ENCODE measurements at places on chromosomes 12 and 14. TPM values are rescaled to one million over a fixed set of nuclear protein-coding genes. Genes with fewer than 3 reads are reported as not detected.
A peak's percentile ranks its signal among the peaks of the same experiment; 100 is the strongest.

DNA sequence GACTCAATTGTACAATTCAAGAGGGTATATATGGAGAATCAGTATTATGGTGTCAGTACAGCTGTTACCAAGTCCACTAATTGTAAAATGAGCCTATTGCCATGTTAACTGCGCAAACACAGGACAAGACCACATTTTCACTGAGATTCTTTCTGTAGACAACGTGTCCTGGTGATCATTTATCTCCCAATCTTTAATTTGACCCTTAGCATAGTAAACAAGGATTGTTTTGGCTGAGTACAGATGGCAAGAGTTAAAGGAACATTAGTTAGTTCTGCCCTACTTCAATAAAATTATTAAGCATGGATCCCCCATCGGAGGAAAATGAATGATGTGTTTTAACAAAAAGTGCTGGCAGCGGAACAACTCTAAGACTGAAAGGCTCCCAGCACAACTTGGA is 36.1 kb downstream of the SLC15A5 start:
- no peak for DNase-seq
- H3K27me3 ChIP-seq: no peaks in the 10 kb centered on the region
- H3K4me3 ChIP-seq: no peak overlapping the region
- no peak overlapping the region for H3K27ac ChIP-seq
- H3K36me3 ChIP-seq: no peaks in the 10 kb centered on the region
- no peaks in the 10 kb centered on the region for H3K4me1 ChIP-seq

DNA sequence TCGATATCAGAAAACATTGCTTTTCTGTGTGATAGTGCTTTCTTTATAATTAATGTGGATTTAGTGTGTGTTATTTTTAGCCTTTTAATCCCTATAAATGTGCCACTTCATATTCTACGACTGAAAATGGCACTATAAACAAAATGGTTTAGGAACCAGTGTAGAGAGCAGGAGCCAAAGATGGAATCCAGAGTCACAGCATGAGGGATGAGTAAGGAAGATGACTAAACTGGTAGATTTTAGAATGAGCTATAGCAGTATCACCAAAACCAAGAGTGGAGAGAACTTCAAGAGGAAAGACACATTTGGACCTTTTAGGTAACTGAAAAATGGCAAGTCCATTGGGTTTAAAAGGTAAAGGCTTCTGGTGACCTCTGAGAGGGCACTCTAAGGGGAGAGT is 887.2 kb downstream of the NRXN3 start:
- H3K27me3 ChIP-seq: no peaks in the 10 kb centered on the region
- no peak for DNase-seq
- no peaks in the 10 kb centered on the region for H3K36me3 ChIP-seq
- no peak overlapping the region for H3K27ac ChIP-seq

GRCh38 chr12:41365653-41366171 is 177.6 kb downstream of the PDZRN4 start:
- no peak overlapping the region for H3K27ac ChIP-seq
- no peak for DNase-seq
- no peaks in the 10 kb centered on the region for H3K36me3 ChIP-seq
- no peaks in the 10 kb centered on the region for H3K4me1 ChIP-seq
- no peak overlapping the region for H3K4me3 ChIP-seq

- H3K27me3 ChIP-seq: no peaks in the 10 kb centered on the region
- no peak overlapping the region for H3K27ac ChIP-seq
- no peaks in the 10 kb centered on the region for H3K4me1 ChIP-seq
Measured at GRCh38 chr12:82515652-82516051, 157.3 kb downstream of the METTL25 start.

DNA sequence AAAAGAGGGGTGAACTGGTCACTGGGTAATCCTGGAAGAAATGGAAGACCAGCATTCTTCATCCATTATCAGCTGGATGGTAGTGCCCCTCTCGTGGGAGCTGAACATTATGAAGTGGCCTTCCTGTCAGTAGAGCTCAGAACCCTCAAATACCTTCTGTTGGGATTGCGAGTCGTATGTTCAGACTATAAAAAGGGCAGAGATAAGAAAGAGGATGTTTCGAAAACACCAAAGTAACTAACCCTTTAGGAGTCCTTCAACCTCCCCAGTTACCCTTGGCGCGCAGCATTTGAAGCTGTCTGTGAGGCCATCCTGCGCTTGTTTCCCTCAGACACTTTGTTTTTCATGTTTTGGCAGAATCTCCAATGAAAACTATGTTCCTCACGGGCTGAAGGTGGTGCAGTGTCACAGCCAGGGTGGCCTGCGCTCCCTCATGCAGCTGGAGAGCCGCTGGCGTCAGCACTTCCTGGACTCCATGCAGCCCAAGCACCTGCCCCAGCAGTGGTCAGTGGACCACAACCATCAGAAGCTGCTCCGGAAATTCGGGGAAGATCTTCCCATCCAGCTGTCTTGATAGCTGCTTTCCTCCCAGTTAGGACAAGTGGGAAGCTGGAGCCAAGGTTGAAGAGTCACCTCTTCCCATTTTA is 19.3 kb upstream of the GALNT16 start:
- no peak for DNase-seq
- no peaks in the 10 kb centered on the region for H3K36me3 ChIP-seq
- H3K27ac ChIP-seq: no peak overlapping the region
- H3K4me3 ChIP-seq: no peak overlapping the region
- peaks cover 6% of the 10 kb centered on the region for H3K4me1 ChIP-seq
- no peaks in the 10 kb centered on the region for H3K27me3 ChIP-seq

GRCh38 chr12:97471194-97471593 is 8.6 kb downstream of the RMST start:
- H3K4me1 ChIP-seq: no peaks in the 10 kb centered on the region
- no peak overlapping the region for H3K4me3 ChIP-seq
- H3K27ac ChIP-seq: no peak overlapping the region
- H3K27me3 ChIP-seq: peaks cover 5% of the 10 kb centered on the region
- H3K36me3 ChIP-seq: no peaks in the 10 kb centered on the region

DNA sequence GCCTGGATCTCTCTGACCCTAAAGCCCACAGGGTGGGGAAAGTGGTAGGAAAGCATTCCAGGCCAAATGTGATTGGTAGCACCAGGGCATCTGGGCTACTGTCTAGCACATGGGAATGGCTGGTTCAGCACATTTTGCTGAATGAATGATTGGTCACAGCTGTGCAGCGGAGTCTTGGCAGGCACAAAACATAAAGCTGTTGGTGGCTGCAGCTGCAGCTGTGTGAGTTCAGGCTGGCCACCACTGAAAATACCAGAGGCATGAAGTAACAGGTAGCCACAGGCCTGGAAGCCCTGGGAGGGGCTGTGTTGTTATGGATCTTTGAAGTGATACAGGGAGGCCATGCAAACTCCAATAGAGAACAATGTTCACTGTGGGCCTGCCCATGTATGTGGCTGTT is 72.7 kb downstream of the MYRFL start:
- H3K27me3 ChIP-seq: no peaks in the 10 kb centered on the region
- no peak overlapping the region for H3K4me3 ChIP-seq
- H3K4me1 ChIP-seq: peaks cover 6% of the 10 kb centered on the region
- no peak overlapping the region for H3K27ac ChIP-seq
- no peaks in the 10 kb centered on the region for H3K36me3 ChIP-seq

DNA sequence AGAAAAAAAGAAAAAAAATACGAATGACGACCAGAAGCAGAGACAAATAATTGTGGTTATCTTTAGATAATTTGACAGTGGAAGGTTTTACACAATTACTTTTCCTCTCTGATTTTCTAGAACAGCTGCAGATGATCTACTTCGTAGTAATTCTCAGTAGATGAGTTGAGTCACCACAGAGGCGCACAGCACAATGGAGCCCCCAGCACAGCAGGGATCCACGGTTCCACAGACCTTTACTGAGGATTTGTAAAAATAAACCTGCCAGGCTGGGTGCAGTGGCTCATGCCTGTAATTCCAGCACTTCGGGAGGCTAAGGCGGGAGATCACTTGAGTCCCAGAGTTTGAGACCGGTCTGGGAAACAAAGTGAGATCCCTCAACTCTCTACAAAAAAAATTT is 29.3 kb downstream of the AMN start:
- no peaks in the 10 kb centered on the region for H3K27me3 ChIP-seq
- H3K4me3 ChIP-seq: no peak overlapping the region
- H3K27ac ChIP-seq: no peak overlapping the region
- H3K4me1 ChIP-seq: peaks cover 17% of the 10 kb centered on the region
- H3K36me3 ChIP-seq: no peaks in the 10 kb centered on the region

DNA sequence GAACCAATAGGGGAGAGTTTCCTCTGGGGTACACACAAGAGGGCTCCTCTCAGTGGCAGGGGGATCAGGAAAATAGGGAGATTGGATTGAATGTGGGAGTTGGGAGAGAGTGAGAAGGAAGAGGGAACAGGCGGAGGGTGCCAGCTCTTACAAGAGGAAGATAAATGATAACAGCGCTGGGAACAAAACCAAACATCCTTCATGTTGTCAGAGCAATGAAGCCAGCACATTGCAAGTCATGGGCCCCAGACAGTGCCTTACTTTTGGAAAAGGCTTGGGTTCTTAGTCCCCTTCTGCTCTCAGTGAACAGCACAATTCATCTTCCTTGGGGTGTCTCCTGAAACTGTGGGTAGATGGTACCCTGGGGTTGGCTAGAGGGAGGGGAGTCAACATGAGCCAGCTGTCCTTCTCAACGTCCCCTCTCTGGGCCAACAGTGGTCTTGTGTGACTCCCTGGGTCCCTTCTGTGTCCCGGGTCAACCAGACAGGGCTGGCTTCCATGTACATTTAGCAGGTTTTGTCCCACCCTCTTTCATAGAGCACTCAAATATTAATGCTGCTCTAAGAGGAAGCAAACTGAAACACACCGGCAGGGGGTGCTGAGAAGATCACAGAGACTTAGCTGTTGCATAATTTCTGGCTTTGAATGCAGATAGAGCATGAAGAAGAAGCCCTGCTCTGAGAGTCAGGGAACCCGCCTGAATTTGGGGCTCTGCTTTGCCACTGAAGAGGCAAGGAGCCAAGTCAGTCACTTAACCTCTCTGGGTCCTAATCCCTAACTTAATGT is 138.5 kb downstream of the ESRRB start:
- H3K27ac ChIP-seq: no peak overlapping the region
- no peaks in the 10 kb centered on the region for H3K36me3 ChIP-seq
- H3K4me3 ChIP-seq: no peak overlapping the region
- H3K27me3 ChIP-seq: peaks cover 13% of the 10 kb centered on the region

The MYO1H gene
- total RNA-seq: not detected

- H3K4me3 ChIP-seq: no peak overlapping the region
- no peaks in the 10 kb centered on the region for H3K36me3 ChIP-seq
- no peaks in the 10 kb centered on the region for H3K27me3 ChIP-seq
Measured at GRCh38 chr14:73817020-73817655, 34.5 kb upstream of the PTGR2 start.

DNA sequence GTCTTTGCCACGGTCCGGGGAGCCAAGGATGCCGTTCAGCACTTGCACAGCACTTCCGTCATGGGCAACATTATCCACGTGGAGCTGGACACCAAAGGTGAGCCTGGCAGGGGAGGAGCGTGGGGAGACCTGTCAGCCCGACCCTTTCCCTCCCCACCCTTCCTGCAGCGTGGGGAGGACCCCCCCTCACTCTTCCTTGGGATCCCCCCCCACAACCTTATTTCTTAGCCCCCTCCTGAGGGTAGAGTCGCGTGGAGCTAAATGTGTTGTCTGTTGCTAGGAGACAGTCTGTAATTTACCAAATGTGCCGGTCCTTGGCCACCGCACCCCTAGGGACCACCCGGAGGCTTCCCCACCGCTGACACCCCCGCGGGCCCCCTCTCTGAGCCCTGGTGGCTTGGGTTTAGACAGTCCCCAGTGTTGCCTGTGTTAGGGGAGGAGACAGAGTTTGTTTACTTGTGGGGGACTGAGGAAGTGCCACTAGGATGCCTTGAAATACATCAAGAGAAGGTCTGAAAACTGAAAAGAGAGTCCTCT is 2.3 kb downstream of the SETD1B start:
- DNase-seq: no peak
- H3K27ac ChIP-seq: peak overlapping the region; percentile 82
- no peaks in the 10 kb centered on the region for H3K27me3 ChIP-seq
- peaks cover 40% of the 10 kb centered on the region for H3K4me1 ChIP-seq

DNA sequence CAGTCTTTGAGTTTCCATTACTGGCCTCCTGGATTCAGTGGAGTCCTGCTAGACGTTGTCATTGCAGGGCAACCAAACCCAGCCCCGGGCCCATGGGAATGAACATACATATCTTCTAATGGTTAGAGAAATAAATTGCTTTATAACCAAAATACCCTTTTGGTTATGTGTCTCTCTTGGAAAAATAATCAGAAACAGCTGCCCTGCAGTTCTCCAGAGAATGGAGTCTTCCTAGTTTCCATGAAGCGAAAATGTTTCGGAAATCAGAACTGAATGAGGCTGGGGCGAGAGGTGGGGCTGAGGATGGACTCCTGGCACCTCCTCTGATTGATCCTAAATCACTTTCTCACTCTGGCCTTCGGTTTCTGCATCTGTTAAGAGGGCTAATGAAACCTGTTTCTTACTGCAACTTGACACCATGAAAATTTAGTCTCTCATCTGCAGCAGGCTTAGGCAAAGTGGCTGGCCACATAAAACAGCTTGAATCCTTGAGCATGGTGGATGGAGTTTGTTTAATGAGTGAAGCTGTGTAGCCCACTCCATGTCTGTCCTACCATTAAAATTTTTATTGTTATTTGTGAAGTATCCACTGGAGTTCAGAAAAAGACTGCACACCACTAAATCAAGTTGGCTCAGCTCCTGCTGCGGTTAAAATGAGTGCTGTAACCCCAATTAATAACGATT is 198.9 kb downstream of the CACNA1C start:
- no peaks in the 10 kb centered on the region for H3K36me3 ChIP-seq
- H3K4me3 ChIP-seq: no peak overlapping the region
- DNase-seq: no peak
- H3K4me1 ChIP-seq: no peaks in the 10 kb centered on the region
- H3K27ac ChIP-seq: no peak overlapping the region
- H3K27me3 ChIP-seq: peaks cover 3% of the 10 kb centered on the region

- H3K4me3 ChIP-seq: no peak overlapping the region
- H3K27me3 ChIP-seq: no peaks in the 10 kb centered on the region
- no peaks in the 10 kb centered on the region for H3K4me1 ChIP-seq
- no peak overlapping the region for H3K27ac ChIP-seq
- H3K36me3 ChIP-seq: peaks cover 68% of the 10 kb centered on the region
Measured at GRCh38 chr14:71652368-71652767, 279.9 kb upstream of the RGS6 start.

The RNF31 gene
- 122 TPM for total RNA-seq

GRCh38 chr12:6489449-6489848 is 3.6 kb downstream of the MRPL51 start:
- H3K4me1 ChIP-seq: peaks cover 14% of the 10 kb centered on the region
- H3K4me3 ChIP-seq: no peak overlapping the region
- H3K27ac ChIP-seq: no peak overlapping the region
- H3K27me3 ChIP-seq: no peaks in the 10 kb centered on the region
- peaks cover 21% of the 10 kb centered on the region for H3K36me3 ChIP-seq

GRCh38 chr12:88579161-88579517 is 1.1 kb downstream of the KITLG start:
- H3K36me3 ChIP-seq: no peaks in the 10 kb centered on the region
- H3K27ac ChIP-seq: no peak overlapping the region
- H3K27me3 ChIP-seq: peaks cover 50% of the 10 kb centered on the region
- peaks cover 12% of the 10 kb centered on the region for H3K4me1 ChIP-seq
- DNase-seq: no peak

- H3K4me1 ChIP-seq: peaks cover 29% of the 10 kb centered on the region
- H3K27me3 ChIP-seq: no peaks in the 10 kb centered on the region
- H3K36me3 ChIP-seq: peaks cover 5% of the 10 kb centered on the region
- no peak overlapping the region for H3K4me3 ChIP-seq
- H3K27ac ChIP-seq: no peak overlapping the region
Measured at GRCh38 chr14:97177016-97177415, 379.8 kb downstream of the VRK1 start.

GRCh38 chr14:21985081-21985480 is 311.5 kb upstream of the OR4E1 start:
- H3K27me3 ChIP-seq: peaks cover 12% of the 10 kb centered on the region
- no peak overlapping the region for H3K27ac ChIP-seq
- no peaks in the 10 kb centered on the region for H3K36me3 ChIP-seq
- no peak for DNase-seq
- H3K4me1 ChIP-seq: peaks cover 21% of the 10 kb centered on the region

Measured in activated CD4-positive, alpha-beta memory T cell treated with anti-CD3 and anti-CD28 coated beads, Interleukin-2, amount 10 ng/mL, durations not matched to agents 7 days and 5 days (primary cell).